GM12891 (cell line): ENCODE measurements at places on chromosomes 16 and 17.

DNA sequence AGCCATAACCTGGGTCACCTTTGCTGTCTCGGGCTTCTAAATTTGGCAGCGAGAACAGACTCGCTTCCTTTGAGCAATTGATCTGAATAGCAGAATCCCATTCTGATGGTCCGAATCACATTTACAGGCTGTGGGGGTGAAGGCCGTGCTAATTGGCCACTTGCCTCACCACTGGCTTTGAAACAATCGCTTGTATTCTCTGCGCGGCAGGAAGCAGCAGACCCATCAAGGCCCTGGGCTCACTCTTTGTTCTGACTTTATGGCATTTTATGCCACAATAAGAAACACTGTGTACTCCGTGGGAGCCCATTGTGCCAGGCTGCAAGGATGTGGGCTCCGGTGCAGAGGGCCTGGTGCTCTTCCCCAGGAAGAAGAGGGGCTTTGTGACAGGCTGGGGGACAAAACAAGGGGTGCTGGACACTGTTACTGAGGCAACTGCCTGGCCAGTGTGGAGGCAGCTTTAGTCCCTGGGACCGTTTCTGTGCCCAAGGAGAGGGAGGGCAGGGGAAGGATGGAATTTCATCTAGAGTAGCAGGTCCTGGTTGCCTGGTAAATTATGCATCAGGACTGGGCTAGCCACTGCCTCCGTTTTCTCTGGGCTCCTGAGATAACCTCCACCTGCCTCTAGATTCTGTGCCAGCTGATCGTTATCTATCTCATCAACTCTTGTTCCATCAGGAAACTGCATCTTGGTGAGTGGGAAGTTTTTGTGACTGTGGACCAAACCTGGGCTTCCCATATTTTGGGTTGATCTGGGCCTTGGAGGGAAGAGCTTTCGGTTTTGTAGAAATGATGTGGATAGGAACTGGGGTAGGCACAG lies 78.5 kb downstream of the MRC2 start:
- no peak for DNase-seq

GRCh38 chr17:67993998-67994361 lies 2.3 kb downstream of the C17orf58 start:
- no peak for DNase-seq

- no peak for DNase-seq
Measured at GRCh38 chr16:68985268-68985667, 120.2 kb upstream of the HAS3 start.

GRCh38 chr17:34741967-34742366 lies 162.6 kb downstream of the TMEM132E start:
- DNase-seq, result no peak

GRCh38 chr17:70201872-70202419 lies 32.6 kb downstream of the KCNJ2 start:
- no peak for DNase-seq

GRCh38 chr16:4338712-4339299 lies 12.3 kb downstream of the PAM16 start:
- no peak for DNase-seq

- DNase-seq, result no peak
Measured at GRCh38 chr17:61400717-61401388, 1.2 kb downstream of the TBX2 start.

DNA sequence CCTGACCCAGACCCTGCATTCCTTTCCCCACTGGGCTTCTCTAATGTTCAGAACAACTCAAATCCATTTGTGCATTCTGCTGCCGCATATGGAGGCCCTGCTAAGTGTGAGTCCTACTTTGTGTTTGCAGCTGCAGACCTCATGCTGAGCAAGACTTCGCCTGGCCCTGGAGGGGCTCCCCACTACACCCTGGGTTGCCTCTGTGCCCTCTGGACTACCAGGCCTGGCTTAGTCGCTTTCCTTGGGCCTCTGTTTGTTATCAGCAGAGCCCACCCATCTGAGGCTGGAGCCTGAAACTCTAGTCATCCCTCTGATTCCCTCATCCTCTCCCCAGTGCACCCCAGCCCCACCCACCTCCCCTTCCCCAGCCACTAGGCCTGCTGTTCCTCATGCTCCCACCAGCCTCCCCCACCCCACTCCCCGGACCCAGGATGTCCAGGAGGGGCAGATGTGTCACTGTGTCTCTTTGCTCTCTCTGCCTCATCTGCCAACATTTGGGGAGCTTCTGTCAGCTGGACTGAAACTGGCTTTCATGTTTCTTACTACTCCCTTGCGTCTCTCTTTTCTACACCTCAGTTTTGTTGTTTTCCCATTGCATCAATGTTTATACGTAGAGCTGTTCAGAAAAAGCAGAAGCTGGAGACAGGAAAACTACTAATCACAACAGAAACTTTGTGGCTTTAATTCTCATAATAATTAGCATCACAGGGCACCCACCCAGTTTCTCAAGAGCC lies 17.9 kb upstream of the CD300E start:
- DNase-seq, result no peak

- DNase-seq, result no peak
Measured at GRCh38 chr17:51819341-51820219, 338.9 kb downstream of the CA10 start.

DNA sequence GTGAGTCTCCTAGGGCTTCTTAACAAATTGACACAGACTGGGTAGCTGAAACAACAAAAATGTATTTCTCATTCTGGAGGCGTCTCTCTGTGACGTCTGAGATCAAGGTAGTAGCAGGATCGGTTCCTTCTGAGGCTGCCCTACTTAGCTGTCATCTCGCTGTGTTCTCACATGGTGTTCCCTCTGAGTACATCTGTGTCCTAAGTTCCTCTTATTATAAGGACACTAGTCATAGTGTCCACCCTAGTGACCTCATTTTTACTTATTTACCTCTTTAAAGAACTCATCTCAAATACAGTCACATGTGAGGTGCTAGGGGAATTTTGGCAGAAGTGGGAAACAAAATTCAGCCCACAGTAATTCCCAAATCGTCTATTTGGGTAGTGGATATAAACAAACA lies 529.1 kb downstream of the NPIPA7 start:
- no peak for DNase-seq

- no peak for DNase-seq
Measured at GRCh38 chr17:59427425-59427921, 96.0 kb downstream of the YPEL2 start.

- no peak for DNase-seq
Measured at GRCh38 chr17:73028299-73028755, 64.2 kb downstream of the SLC39A11 start.

GRCh38 chr16:74846714-74847113 lies 72.1 kb upstream of the FA2H start:
- DNase-seq, result no peak

DNA sequence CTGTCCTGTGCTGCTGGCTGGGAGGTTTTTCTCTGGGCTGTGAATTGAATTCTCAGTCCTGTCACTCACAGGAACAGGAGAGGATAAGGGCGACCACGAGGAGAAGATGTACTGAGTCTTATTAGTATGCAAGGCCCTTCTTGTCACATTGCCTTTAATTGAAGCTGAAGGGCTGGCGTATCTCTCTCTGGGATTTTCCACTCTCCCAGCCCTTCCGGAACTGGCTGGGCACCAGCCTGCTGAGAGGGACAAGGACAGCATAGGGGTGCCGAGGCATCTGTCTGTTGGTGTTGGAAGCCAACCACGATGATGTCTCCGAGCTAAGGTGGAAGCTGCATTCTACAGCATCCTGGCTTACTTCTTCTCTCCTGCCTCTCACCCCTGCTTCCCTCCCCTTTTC lies 33.2 kb downstream of the GPRC5B start:
- no peak for DNase-seq

DNA sequence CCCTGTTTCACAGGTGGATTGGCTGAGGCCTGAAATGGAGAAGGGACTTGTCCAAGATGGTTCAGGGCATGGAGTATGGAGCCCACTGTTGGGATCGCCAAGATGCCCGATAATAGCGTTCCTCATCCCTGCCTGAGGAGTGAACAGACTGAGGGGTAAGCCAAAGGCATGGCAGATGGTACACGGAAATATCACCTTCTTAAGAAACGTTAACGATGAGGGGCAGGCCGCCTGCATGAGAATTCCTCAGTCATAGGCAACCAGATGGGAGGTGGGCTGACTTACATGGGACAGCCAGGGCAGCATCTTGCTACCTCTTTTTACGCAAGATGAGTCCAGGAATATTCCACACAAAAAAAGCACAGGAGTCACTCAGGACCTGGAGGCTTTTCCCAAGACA lies 188.1 kb downstream of the CCDC182 start:
- no peak for DNase-seq

GRCh38 chr17:38797158-38797490 lies 2.2 kb downstream of the PIP4K2B start:
- DNase-seq, result no peak

DNA sequence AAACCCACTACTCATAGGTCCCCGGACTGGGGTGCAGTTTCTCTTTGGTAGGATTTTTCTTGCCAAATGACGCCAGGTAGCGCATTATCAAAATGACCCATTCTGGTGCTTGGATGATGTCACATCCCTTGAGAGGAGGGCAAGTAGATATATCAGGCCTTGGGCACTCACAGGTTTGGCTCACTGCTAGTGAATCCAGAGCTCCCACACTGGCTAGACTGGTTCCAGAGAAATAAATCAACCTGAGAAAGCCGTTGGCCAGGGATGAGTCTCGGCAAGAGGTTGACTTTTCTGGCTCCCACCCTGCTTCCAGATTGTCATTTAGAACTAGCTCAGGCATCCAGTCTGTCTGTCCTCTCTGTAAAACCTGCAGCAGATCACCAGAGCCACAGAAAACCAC lies 188.4 kb upstream of the MAF start:
- DNase-seq, result no peak

GRCh38 chr17:66582373-66583111 lies 252.4 kb upstream of the CACNG5 start:
- no peak for DNase-seq

- DNase-seq, result no peak
Measured at GRCh38 chr17:48021934-48022333, 15.7 kb downstream of the COPZ2 start.

DNA sequence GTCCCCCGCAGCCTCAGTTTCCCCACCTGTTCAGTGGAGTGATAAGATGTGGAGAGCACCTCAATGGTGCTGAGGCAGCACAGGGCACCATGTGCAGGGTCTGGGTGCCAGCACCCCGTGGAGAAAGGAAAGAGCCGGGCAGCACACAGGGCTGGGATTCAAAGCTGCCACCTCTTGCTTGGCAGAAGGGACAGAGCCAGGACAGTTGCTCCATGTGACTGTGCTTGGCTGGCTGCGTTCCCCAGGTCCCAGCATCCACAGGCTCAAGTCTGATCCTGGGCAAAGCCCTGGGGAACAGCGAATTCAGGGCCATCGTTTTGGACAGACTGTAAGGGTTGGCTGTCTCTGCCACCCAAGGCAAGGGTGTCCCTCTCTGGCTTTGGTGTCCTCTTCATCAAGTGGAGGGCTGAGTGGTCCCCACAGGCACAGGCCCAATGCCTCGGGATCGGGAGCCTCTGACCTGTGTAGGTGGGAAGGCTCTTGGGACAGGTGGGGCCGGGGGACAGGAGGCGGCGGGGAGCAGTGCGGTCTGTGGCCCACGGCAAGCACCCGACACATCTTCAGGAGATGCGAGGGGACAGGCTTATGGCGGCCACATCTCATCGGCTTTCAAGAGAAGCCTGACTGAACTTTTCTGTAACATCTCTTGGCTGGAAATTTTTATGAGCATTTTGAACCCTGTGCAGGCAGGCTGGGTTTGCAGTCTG lies 8.5 kb downstream of the ZNF469 start:
- no peak for DNase-seq

DNA sequence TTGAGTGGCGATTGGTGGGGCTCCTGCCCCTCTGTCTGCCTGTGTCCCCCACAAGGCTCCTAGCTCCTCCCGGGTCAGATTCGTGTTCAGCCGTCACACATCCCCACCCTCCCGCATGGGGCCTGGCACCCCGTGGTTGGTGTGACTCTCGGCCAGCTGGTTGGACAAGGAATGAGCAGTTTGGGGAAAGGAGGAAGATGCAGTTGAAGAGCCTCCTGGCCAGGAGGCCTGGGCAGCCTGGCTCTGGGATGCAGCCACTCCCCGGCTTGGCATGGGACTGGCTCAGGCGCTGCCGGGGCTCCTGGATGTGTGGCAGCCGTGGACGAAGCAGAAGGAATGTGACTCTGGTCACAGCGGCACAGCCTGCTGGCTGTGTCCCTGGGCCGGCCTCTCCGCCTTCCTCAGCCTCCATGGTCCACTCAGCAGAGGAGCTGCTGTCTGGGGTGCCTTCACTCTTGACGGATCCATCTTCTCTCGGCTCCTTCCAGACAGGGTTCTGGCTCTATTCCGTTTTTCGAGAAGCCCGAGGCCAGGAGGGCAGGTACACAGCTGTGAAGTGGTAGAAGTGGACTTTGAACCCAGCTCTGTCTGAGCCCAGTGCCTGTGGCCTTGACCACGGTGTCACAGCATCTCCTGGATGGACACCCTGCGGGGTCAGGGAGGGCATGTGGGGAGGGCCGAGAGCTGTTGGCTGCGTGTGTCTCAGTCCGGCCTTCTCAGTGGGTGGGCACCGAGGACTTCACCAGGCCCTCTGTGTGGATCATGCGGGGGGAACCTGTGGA lies 2.1 kb downstream of the TRAF7 start:
- DNase-seq, result no peak

DNA sequence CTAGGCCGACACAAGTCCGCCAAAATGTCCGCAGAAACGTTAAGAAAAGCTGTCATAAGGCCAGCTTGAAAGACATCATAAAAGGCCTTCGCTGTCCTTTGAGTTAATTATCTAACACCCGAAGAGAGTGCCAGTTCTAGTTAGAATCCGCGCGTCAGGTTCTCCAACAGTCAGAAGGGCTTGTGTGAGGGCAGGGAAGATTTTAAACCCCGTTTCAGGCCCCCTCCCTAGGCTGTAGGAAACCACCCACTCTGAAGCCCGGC lies 729 bp upstream of the CLTC start:
- no peak for DNase-seq

DNA sequence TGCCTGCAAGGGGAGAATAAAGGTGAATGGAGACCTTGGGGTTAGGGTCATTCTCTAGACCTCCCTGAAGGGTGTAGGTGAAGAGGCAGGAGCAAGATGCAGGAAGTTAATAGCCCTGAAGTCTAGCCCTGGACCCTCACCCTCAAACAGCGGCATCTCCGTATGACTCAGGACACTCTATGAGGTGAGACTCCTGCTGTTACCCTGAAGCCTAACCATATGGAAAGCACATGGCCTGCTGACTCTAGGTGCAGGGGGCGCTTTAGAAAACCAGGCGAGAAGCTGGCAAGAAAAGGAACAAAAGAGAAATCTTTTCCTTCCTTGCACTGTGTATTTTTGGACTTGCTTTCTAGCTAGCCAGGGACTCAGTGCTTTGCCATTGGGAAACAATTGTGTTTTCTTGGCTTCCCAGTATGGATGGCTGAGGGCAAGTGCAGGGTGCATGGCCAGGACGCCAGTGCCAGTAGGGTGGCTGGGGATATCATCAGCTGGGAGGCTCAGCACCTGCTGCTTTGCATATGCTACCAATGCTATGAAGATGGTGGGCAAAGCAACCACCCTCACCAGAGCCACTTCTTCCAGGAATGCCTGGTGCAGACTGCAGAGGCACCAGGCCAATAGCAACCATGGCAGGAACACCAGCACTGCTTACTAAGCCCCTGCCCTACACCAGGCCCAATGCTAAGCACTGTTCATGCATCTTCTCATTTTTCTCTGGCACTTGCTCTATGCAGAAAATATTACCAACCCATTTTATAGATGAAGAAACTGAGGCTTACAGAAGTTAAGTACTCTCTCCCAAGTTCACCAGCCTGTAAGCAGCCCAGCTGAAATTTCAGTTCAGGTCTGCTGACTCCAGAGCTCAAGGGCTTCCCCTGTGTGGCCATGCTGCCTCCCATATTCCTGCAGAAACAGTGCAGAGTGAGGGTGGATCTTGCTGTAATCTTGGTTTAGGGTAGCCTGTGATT lies 425.1 kb downstream of the SLC39A11 start:
- DNase-seq, result no peak
